ENCODE measurements at places on chromosomes 5 and 9.

DNA sequence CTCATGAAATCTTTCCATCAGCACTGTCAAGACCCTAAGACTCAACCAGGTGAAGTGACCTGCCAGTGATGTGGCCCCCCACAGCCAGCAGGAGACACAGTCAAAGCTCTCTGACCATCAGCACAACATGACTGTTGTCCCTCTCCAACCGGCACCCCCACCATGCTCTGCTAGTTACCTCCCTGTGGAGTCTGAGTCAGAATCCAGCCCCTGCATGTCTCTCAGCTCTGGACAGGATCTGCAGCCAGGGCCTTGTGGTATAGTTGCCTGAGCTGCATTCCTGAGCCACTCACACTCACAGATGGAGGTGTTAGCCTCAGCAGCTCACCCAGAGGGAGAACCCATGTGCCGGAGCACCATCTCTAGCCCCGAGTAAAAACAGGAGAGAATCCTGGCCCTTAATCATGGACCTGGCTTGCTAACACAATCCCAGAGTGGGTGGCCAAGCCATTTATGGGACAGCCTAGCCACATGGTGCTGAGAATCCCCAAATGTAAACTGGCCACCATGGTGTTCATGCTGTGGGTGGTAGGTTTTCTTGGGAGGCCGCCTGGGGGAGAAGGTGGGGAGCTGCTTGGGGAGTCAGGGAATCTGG is 237.8 kb downstream of the PAPPA start:
- no peak for DNase-seq

DNA sequence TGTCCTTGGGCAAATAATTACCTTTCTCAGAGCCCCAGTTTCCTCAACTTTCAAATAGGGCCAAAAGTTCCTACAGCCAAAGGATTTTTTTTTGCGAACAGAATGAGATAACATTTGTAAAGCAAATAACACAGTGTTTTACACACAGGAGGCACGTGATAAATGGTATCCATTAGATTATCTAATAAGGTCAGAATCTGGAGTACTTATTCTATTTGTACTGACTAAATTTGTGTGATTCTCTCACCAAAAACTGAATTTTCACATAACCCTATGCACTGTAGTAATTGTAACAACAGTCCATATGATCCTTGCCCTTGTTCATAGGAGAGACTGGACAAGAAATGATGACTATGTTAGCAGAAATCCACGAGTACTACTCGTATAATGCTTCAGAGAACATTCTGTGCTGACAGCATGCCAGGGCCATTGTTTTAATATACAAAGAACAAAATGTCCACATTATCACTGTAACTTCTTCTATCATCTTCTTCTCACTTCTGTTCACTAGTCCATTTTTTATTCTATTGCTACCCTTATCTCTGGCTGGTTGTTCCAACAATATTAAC is 13.9 kb upstream of the FEM1C start:
- DNase-seq = no peak

DNA sequence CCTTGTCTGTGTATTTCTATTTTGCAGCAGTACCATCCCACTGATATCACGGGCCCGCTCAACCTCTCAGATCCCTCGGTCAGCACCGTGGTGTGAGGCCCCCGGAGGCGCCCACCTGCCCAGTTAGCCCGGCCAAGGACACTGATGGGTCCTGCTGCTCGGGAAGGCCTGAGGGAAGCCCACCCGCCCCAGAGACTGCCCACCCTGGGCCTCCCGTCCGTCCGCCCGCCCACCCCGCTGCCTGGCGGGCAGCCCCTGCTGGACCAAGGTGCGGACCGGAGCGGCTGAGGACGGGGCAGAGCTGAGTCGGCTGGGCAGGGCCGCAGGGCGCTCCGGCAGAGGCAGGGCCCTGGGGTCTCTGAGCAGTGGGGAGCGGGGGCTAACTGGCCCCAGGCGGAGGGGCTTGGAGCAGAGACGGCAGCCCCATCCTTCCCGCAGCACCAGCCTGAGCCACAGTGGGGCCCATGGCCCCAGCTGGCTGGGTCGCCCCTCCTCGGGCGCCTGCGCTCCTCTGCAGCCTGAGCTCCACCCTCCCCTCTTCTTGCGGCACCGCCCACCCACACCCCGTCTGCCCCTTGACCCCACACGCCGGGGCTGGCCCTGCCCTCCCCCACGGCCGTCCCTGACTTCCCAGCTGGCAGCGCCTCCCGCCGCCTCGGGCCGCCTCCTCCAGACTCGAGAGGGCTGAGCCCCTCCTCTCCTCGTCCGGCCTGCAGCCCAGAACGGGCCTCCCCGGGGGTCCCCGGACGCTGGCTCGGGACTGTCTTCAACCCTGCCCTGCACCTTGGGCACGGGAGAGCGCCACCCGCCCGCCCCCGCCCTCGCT is 1.9 kb downstream of the LRRC26 start:
- DNase-seq = no peak

GRCh38 chr9:100084734-100085133 is 14.1 kb downstream of the ERP44 start:
- no peak for DNase-seq

DNA sequence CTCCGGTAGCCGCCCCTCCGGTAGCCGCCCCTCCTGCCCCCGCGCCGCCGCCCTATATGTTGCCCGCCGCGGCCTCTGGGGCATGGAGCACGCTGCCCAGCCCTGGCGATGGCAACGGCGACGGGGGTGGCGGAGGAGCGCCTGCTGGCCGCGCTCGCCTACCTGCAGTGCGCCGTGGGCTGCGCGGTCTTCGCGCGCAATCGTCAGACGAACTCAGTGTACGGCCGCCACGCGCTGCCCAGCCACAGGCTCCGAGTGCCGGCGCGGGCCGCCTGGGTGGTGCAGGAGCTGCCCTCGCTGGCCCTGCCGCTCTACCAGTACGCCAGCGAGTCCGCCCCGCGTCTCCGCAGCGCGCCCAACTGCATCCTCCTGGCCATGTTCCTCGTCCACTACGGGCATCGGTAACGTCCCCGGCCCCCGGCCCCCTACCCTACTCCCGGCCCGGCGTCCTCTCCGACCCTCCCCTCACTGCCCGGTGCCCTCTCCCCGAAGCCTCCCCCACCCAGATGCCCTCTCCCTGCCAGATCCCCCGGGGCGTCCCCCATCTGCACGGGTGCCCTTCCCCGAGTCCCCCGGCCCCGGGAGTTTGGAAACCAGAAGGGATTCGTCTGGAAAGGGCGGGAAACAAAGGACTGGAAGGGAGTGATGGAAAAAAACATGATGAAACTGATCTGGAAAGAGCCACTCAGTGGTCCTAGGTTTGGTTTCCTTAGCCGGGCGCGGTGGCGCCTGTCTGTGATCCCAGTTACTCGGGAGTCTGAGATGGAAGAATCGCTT is 417 bp downstream of the SRD5A1 start:
- DNase-seq = no peak

GRCh38 chr5:156109317-156110023 is 217.5 kb upstream of the SGCD start:
- no peak for DNase-seq

- no peak for DNase-seq
Measured at GRCh38 chr5:63262185-63262981, 683.8 kb downstream of the LRRC70 start.

DNA sequence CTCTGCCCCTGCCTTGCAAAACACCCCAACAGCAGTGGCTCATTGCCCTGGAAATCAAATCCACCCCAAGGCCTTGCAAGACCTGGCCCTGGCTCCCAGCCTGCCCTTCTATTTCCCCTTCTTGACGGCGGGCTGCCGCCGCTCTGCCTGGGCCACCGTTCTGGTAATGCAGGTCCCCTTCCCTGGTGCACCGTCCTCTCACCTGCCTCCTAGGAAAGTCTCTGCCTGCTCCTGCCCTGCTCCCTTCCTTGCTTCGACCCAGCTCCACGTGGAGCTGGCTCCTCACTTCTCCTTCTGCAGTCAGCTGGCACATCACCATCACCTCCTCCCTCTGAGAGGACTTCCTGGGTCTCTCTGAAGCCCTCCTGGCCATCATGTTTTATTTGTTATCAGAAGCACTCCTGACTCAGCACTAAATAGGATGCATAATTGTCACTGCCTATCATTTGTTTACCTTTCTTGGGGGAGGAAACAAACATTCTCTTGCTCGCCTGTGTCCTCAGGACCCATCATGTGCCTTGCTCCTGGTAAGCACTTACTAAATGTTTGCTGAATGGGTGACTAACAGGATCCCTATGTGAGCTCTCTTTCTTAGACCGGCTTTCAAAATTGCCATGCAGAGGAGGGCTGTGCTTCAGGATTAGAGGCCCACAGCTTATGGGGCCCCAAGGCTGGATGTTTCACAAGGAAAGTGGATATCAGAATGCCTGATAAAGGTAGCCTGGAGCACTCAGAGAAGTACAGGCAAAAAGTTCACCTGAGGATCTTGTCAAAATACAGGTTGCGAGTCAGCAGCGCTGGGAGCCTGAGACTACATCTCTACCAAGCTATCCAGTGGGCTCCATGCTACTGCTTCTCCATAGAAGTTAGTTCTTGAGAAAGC is 19.6 kb upstream of the C5orf47 start:
- DNase-seq = no peak

DNA sequence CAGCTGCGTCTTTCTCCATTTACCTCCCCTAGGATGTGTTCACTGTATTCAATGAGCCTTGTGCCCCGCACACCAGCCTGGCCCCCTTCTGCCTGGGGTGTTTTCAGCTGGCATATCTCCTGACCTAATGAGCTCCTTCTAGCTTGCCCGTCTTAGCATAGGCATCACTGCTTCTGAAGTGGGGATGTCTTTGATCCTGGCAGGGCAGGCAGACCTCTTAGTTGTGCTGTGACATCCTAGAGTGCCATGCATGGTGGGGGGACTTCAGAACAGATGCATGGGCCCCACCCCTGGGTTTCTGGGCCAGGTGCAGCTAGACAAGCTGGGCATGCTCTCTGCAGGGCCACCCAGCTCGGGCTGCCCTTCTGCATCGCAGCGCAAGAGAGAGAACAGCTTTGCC is 172.7 kb downstream of the GADD45G start:
- no peak for DNase-seq

DNA sequence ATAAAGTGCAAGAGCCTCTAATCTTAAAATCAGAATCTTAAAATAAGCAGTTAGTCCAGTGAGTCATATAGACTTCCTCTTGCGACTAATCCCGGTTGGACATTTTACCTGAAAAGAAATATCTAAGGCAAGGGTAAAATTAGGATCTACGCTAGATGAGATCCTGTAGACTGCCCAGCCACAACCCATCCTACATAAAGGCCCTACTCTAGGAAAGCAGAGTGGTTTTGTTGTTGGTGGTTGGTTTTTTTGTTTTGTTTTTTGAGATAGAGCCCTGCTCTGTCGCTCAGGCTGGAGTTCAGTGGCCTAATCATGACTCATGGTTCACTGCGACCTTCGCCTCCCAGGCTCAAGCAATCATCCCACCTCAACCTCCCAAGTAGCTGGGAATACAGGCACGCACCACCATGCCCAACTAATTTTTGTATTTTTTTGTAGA is 6.9 kb downstream of the TSC1 start:
- no peak for DNase-seq

- no peak for DNase-seq
Measured at GRCh38 chr5:533955-534742, 9.9 kb upstream of the SLC9A3 start.

- no peak for DNase-seq
Measured at GRCh38 chr9:116368680-116369079, 215.1 kb downstream of the PAPPA start.

- DNase-seq = no peak
Measured at GRCh38 chr5:71907608-71908145, 188.6 kb downstream of the CARTPT start.

GRCh38 chr5:134345996-134346395 is 21.0 kb downstream of the CDKL3 start:
- no peak for DNase-seq
